ENCODE measurements at places on chromosomes 2 and 18. TPM values are rescaled to one million over a fixed set of nuclear protein-coding genes. Genes with fewer than 3 reads are reported as not detected.

DNA sequence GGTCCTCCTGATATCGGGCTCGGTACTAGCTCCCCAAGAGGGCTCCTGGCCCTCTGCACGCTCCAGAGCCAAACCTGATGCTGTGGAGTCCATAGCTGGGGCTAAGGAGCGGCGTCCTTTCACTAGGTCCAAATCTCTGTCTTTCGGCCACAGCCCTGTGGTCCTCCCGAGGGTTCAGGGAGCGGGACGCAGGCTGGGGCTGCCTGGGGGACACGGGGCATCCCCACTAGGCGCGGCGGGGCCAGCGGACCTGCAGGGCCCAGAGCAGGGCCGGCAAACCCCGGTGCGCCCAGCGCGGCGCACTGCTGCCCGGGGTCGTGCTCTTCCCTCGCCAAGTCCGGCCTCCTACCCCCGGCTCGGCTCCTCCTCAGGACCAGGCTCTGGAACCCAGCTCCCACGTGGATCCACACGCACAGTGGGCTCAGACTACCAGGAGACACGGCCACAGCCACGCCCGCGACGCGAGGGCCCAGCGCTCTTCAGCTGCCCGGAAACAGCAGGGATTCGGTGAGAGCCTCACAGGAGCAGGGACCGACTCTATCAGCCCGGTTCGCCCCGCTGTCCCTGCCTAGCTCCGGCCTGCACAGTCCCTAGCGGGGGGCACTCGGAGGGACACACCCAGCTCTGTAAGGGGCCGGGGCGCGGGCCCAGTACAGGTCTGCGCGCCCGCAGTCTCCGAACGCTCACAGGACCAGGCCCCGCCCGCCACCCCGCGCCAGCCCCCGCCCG lies 593 bp downstream of the ZNF514 start:
- no peak for DNase-seq

GRCh38 chr2:45664635-45665261 lies 13.3 kb downstream of the PRKCE start:
- no peak for DNase-seq

DNA sequence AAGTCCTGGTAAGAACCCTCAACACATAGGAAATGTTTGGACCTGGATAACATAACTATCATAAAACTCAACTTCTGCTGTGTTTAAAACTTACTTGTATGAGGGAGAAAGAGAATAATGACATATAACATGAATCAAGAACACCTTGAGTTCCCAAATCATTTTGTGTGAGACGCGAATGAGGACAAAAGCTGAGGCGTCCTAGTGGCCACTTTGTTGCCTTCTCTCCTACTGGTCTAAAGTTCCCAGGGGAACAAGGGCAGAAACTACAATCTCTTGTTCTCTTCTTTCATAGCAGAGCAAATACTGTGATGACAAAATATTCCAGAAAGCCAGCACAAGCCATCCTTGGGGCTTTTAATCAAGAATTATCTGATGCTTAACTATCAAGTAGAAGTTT lies 8.3 kb upstream of the LCT start:
- no peak for DNase-seq

GRCh38 chr2:138763971-138764370 lies 16.2 kb downstream of the NXPH2 start:
- no peak for DNase-seq

DNA sequence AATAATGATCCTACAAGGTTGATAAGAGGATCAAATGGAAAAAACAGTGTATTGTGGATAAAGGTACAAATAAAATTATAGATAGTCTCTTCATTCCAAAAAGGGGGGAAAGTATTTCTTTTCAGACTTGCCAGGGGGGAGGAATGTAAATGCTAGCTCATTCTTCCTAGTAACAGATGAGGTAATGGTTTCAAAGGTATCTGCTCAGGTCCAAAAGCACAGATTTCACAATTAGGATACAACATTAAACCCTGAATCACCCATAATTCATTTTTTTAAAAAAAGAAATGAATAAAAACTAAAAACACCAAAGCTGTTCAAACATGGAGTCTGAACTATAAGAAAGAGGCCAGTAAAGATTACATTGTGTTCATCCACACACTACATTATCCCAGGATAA lies 142.0 kb downstream of the ATAD2B start:
- DNase-seq, result no peak

DNA sequence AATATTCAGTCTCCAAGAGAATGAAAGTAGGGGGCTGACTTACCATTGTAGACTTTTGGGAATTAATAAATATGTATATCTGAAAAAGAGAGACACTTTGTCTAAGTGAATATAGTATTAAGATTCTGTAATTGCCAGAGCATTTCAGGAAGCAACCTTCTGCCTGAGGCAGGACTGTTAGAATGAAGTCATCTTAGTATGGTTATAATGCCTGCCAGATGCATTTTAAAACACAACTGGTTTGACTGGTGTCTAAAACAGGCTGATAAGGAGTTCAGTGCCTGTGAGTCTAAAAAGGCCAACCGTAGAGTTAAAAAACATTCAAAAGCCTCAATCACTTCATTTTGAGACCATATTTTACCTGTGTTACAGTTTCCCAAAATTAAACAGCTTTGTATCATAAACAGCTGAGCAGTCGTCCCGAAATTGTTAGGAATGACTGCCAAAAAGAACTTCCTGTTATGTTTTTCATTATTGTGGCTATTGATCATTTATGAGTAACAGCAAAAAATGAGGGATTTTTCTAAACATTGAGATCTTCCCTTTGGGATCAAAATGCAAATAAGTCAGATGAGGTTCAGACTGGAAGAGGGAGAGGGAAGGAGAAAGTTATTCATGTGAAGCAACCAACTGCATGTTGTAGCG lies 443.9 kb downstream of the PID1 start:
- no peak for DNase-seq

DNA sequence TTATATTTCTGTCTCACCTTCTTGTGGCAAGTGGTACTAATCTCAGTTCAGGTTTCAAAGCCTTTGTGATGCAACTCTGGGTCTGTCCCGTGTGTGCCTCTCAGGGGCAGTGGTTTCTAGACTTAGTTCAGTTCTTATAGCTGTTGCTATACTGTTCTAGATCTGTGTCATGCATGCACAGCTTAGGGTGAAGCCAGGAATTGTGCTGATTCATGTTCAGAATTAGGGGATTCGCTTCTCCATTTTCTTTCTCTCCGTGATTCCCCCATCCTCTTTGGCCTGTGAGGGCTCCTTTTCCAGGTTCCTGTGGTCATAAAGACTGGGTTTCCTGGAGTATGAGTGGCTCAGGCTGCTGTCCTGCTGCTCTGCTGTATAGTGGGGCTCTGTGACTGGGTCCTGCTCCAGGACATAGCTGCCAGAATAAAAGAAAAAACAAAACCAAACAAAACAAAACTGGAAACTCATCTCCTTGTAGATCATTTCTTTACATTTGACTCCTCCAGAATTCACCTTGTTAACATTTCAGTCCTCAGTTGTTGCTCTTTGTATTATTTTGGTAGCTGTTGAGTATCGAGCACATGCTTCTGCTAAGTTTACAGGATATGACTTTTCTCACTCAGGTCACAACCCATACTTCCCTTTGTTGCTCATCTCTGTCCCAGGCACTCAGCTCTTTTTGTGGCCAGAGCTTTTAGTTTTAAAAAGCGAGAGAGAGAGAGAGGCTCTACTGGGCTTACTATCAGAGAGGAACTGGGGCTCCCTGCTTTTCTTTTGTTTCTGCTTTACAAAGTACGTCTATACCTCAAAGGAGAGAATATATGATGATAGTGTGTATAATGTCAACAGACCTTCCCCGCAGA lies 34.2 kb downstream of the CERS6 start:
- DNase-seq, result no peak

DNA sequence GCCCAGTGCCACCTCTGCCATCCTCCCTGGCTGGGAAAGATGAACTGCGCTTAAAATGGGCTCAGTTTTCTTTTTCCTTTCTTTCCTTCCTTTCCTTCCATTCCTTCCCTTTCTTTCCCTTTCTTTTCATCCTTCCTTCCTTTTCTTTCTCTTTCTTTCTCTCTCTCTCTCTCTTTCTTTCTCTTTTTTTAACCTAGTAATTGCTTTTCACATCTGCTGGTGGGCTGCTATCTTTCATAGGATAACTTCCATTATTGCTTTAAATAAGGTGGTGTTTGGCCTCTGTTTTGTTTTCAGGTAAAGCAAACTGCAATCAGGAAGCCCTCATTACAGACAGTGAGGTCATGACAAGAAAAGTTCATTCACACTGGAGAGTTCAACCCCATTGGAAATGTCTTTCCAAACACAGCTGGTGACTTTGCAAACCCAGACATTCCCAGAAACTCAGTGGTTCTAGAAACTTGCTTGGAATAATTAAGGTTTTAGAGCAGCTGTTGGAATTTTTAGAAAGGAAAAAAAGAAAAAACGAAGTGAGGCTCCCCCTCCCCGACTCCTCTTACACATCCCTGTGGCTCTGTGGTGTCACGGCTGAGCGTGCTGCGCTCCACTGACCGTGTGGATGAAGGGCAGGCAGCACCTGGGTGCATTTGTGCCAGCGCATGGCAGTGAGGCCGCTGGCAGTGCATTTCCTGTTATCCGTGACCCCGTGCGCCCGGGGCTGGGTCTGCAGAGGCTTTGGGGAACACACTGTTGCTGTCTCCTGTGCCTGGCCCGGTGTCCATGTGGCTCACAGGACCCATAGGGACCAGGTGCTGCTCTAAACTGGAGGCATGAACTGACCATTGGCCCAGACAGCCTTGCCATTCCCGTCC lies 76.9 kb downstream of the MBP start:
- DNase-seq, result no peak

GRCh38 chr2:79980816-79981215 lies 323.7 kb downstream of the LRRTM1 start:
- DNase-seq, result no peak

GRCh38 chr2:42787424-42787787 lies 5.0 kb downstream of the HAAO start:
- DNase-seq, result no peak

- no peak for DNase-seq
Observed at GRCh38 chr2:176187899-176188773, at the start of gene HOXD1. HOXD1 (plus strand) TSS chr2:176188668; CDS start chr2:176188802, 134 bp downstream.

DNA sequence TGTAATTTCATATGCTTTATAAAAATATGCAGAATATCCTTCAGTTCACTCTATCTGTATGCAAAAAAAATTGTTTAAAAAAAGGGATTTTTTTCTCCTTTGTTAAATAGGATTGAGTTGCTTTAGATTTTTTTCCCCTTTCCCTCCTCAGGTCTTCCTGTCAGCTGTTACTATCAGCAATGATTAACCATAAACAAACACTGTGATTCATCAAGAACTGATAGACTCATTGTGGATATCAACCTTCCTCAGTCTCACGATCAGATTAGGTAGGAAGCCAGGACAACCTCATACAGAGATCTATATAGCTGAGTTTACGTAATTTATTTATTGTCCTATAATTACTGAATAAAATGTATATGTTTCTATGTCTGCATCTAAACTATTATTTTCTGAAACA lies 2136.2 kb upstream of the CELF4 start:
- no peak for DNase-seq

- DNase-seq, result no peak
Observed at GRCh38 chr2:143940720-143941119, 579.2 kb downstream of the ZEB2 start.

- no peak for DNase-seq
Observed at GRCh38 chr2:161357097-161357496, 48.9 kb downstream of the PSMD14 start.

DNA sequence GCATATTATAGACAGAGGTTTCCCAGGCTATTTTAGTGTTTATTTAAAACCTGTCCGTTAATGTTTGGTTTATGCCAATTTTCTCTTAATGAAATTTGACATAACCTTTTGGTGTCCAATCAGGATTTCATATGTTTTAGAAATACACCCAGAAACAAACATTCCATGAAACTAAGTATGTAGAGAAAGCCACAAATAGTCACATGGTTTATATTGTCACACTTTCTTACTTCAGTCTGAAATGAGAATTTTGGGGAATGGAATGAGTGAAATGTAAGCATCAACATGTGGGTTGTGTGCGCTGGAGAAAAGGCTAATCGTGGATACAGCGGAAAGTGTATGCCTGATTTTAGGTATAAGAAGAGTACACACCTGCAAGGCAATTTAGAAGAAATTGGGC lies 277.0 kb upstream of the RAB12 start:
- no peak for DNase-seq

DNA sequence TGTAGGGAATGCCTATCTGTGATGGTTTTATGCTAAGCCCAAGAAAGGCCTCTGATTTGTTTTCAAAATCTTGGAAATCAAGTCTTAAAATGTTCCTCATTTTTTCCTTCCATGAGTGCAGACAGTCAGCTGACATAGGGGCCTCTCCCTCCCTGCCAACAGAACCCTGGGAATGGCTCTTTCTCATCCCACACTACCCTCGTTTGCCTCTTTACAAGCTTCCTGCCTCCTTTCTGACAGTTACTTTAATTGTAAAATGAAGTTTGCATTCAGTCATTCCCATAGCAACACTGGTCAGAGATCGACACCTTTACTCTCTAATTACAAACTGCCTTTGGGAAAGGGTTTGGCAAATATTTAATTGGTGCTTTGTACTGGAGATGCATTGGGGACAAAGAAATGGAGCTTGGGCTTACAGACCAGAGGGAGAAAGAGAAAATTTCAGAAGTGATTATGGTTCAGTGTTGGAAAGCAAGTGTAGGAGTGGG lies 25.4 kb downstream of the KIF5C start:
- no peak for DNase-seq

GRCh38 chr2:9837451-9837850 lies 5.8 kb upstream of the TAF1B start:
- DNase-seq, result no peak

GRCh38 chr2:18387441-18388206 lies 172.8 kb downstream of the RDH14 start:
- DNase-seq, result no peak

- DNase-seq, result no peak
Observed at GRCh38 chr2:108315444-108315934, 26.8 kb downstream of the SULT1C2 start.

GRCh38 chr2:141767691-141768090 lies 363.1 kb downstream of the LRP1B start:
- no peak for DNase-seq

GRCh38 chr2:147659051-147659450 lies 185.8 kb upstream of the ACVR2A start:
- no peak for DNase-seq

DNA sequence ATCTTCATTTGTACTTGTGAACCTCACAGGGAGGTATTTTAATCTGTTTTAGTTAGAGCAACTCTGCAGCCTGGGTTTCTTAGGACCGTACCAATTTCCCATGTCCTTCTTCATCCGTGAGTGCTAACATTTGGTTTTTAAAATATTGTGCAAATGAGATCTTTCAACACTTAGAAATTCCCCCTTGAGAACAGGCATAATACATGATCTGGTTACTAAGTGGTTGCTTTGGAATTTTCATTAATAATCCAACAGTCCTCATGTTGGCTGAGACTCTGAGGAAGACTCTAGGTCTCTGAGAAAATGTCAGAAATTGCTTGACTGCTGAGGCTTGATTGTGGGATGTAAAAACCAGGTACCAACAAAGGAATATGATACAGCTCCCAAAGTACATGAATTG lies 125.6 kb upstream of the CDCA7 start:
- no peak for DNase-seq

GRCh38 chr2:69549421-69549820 lies 94.1 kb downstream of the AAK1 start:
- no peak for DNase-seq

Gene SP140
- 7.4 TPM for total RNA-seq

Gene TBR1
- not detected for total RNA-seq

Gene RIT2
- not detected for total RNA-seq

Gene LTBP1
- 48.4 TPM for total RNA-seq

Gene MAB21L4
- 21.1 TPM for total RNA-seq

Gene GPR155
- total RNA-seq, result 6.6 TPM

Gene CHRNG
- not detected for total RNA-seq

Gene FSHR
- not detected for total RNA-seq

Gene GULP1
- 57.2 TPM for total RNA-seq

Gene C18orf63
- total RNA-seq, result not detected
